ENCODE measurements at places on chromosomes 4 and X. TPM values are rescaled to one million over a fixed set of nuclear protein-coding genes. Genes with fewer than 3 reads are reported as not detected.

ADRA2C gene
- not detected for total RNA-seq

- H3K36me3 ChIP-seq: peaks cover 4% of the 10 kb centered on the region
- H3K4me1 ChIP-seq: peaks cover 14% of the 10 kb centered on the region
- H3K27ac ChIP-seq: no peak overlapping the region
These were observed 2.5 kb upstream of the CCDC149 start for GRCh38 chr4:24915121-24915922.

DNA sequence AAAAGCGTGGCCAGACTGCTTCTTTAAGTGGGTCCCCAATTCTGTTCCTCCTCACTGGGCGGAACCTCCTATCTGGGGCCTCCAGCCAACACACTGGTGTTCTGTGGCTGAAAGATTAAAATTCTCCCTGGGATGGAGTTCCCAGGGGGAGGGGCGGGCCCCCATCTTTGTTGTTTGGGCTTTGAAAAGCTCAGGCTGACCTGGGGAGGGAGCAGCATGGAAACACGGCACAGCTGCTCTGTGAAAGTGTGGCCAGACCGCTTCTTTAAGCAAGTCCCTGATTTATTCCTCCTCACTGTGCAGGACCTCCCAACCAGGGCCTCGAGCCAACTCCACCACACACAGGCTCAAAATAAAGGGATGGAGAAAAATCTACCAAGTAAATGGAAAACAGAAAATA lies 219.5 kb downstream of the TMEM47 start:
- H3K36me3 ChIP-seq: no peaks in the 10 kb centered on the region
- no peak for DNase-seq
- no peak overlapping the region for H3K27ac ChIP-seq
- no peaks in the 10 kb centered on the region for H3K27me3 ChIP-seq
- H3K4me1 ChIP-seq: no peaks in the 10 kb centered on the region

DNA sequence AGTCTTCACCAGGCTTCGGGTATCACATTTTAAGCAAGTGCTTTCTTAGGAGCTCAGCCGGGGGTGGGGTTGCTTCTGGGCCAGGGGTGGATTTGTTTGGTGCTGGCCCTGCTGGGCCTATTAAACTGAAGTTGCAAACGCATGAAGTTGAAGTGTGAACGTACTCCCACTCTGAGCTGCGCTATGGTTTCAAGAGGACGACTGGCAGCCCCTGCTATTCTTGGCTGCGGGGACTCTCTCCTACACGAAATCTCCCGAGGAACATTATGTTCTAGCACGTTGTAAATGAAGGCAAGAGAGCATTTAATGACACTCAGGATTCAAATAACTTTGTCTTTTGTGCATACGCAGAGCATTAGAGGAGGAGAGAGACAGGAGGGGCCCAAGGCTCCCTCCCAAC lies 401.3 kb upstream of the BOD1L1 start:
- no peak overlapping the region for H3K27ac ChIP-seq
- no peaks in the 10 kb centered on the region for H3K36me3 ChIP-seq
- H3K27me3 ChIP-seq: no peaks in the 10 kb centered on the region
- H3K4me1 ChIP-seq: no peaks in the 10 kb centered on the region

DNA sequence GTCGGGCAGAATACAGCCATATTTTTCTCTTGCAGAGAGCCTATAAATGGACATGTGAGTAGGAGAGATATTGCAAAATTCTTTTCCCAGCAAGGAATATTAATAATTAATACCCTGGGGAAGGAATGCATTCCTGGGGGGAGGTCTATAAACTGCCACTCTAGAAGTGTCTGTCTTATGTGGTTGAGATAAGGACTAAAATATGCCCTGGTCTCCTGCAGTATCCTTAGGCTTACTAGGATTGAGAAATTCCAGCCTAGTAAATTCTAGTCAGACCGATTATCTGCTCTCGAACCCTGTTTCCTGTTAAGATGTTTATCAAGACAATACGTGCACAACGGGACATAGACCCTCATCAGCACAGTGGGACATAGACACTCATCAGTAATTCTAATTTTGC lies 872.6 kb downstream of the FSTL5 start:
- H3K36me3 ChIP-seq: no peaks in the 10 kb centered on the region
- no peak for DNase-seq
- no peaks in the 10 kb centered on the region for H3K4me1 ChIP-seq
- H3K4me3 ChIP-seq: no peak overlapping the region
- H3K27ac ChIP-seq: no peak overlapping the region

DNA sequence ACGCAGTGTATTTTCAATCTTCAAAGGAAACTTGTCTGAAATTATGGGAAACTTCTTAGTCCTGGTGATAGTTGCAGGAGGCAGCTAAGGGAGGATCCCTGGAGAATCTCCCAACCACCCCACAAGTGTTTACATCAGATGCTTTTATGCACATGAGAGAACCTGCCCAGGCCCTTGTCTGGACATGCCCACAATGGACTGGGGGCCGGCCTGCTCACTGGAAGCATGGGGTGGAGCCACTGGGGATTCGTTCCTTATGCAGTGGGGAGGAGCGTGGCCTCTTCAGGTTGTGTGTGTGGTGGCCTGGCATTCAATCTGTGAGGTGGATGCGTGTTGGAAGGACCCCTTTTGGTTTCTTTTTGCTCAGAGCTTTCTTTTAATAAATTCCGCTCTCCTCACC lies 398.7 kb upstream of the PPP1R2C start:
- no peaks in the 10 kb centered on the region for H3K27me3 ChIP-seq
- no peaks in the 10 kb centered on the region for H3K36me3 ChIP-seq
- H3K4me1 ChIP-seq: no peaks in the 10 kb centered on the region
- DNase-seq: no peak

GRCh38 chrX:150940844-150941495 lies 42.2 kb upstream of the HMGB3 start:
- no peaks in the 10 kb centered on the region for H3K27me3 ChIP-seq
- no peak overlapping the region for H3K4me3 ChIP-seq
- no peak overlapping the region for H3K27ac ChIP-seq
- DNase-seq: no peak
- no peaks in the 10 kb centered on the region for H3K4me1 ChIP-seq

UGT2B10 gene
- not detected for total RNA-seq

DNA sequence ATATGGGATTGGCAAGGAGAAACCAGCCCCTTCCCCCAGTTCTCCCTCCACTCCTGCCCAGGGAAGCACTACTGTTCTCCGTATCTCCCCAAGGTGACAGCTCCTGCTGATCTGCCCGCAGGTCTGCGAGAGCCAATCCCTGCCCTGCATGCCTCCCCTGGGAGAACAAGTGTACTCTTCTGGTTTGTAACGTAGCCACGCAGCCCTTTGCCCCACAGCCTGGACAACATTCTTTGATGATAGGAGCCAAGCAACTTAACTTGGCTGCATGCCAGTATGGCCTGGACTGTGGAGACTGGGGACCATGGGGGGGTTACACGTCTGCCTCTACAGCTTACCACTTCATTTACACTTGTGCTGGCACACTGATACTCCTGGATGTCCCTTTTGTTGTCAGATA lies 2.0 kb downstream of the STBD1 start:
- H3K4me3 ChIP-seq: no peak overlapping the region
- no peaks in the 10 kb centered on the region for H3K36me3 ChIP-seq
- no peaks in the 10 kb centered on the region for H3K27me3 ChIP-seq
- no peaks in the 10 kb centered on the region for H3K4me1 ChIP-seq
- no peak overlapping the region for H3K27ac ChIP-seq

CLIC2 gene
- total RNA-seq: 0.07 TPM

DNA sequence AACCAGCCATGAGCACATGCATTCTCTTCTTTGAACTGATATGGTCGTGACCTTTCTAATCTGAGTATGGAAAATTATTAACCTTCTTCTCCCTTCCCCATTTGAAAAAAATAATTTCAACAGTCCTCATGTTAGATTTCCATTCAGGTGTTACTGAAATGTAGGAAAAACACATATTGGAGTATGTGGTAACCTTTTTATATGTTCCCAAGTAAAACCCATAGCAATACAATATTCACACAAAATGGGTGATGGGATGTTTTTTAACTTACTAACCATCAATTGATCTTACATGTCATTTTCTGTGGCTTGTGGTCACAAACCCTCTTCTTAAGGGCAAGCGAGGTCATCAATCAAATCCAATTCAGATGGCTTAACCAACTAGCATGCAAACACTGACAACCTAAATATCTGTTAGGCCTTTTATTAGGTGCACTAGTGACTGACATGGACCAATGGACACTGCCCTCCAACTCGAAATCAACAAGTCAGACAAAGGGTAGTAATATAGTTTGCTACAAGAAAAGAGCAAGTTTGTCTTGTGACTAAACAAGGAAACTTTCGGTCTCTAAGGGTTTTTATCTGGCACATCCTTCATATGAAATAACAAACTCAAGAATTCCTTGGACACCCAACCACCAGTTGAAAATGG lies 74.3 kb downstream of the CAMK2D start:
- no peaks in the 10 kb centered on the region for H3K27me3 ChIP-seq
- H3K36me3 ChIP-seq: peaks cover 79% of the 10 kb centered on the region

GAGE12H gene
- not detected for total RNA-seq

SCRG1 gene
- total RNA-seq: not detected

GRCh38 chr4:185470501-185471195 lies 885 bp downstream of the CCDC110 start:
- peaks cover 17% of the 10 kb centered on the region for H3K4me1 ChIP-seq
- peak overlapping the region; percentile 64 for H3K4me3 ChIP-seq
- H3K27ac ChIP-seq: no peak overlapping the region
- DNase-seq: no peak
- H3K36me3 ChIP-seq: no peaks in the 10 kb centered on the region

DNA sequence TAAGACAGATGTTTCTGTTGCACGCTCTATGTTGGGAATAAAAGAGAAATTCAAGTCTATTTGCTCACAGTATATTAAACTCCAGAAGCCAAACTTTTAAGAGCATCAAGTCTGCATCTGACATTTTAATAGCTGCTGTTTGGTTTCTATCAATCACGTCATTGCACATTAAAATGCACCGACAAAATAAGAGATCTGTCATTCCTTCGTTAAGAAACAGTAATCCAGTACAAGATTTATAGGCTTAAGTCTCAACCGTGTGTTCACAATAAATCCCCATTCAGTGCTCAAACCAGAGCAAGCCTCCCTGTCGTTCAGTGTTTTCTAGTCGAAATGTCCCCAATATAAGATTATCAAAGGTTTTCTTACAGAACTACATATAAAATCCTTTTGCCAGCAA lies 89.0 kb upstream of the BMPR1B start:
- H3K36me3 ChIP-seq: no peaks in the 10 kb centered on the region
- no peak overlapping the region for H3K4me3 ChIP-seq
- no peaks in the 10 kb centered on the region for H3K27me3 ChIP-seq
- no peak for DNase-seq
- H3K27ac ChIP-seq: no peak overlapping the region

- H3K4me1 ChIP-seq: peaks cover 9% of the 10 kb centered on the region
- no peaks in the 10 kb centered on the region for H3K36me3 ChIP-seq
- no peak overlapping the region for H3K27ac ChIP-seq
- DNase-seq: no peak
- no peak overlapping the region for H3K4me3 ChIP-seq
These were observed 3.6 kb upstream of the KLHL15 start for GRCh38 chrX:24030597-24030996.

CXCL11 gene
- total RNA-seq: not detected

DNA sequence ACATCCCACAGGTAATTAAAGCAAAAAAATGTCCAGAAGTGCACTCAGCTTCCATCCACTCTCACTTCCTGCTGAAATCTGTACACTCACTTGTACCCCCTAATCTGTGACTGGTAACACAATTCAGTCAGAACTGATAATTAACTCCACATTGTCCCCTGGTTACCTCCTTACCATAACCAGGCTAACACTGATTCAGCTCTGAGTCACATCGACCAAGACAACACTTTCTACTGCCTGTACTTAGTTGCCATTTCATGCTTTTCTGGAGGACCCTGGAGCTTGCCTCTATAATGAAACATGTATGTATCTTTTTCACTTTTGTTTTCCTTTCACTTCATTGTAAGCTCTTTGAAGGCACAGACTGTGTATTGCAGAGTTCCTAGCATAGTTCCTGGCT lies 130.9 kb upstream of the GABRG1 start:
- no peak overlapping the region for H3K27ac ChIP-seq
- DNase-seq: no peak
- H3K4me1 ChIP-seq: no peaks in the 10 kb centered on the region
- H3K27me3 ChIP-seq: no peaks in the 10 kb centered on the region
- H3K4me3 ChIP-seq: no peak overlapping the region
- H3K36me3 ChIP-seq: no peaks in the 10 kb centered on the region

GBA3 gene
- not detected for total RNA-seq

DNA sequence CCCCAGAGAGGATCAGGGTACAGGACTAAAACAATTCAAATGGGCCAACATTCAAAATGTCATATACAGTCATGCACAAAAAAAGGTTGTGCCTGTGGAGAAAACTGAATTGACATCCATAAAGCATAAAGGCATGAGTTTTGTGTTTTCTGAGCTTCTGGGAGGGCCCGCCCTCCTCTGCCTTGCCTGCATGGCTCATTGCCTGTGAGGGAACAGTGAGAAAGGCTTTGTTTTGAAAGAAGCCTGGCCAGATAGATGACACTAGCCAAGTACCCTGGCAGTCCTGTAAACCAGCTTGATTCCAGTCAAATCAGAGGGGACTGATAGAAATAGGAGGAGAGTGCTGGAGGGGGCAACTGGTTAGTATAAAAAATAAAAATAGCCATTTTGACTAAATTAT lies 194.3 kb downstream of the KIT start:
- H3K27ac ChIP-seq: no peak overlapping the region
- no peaks in the 10 kb centered on the region for H3K36me3 ChIP-seq
- H3K4me1 ChIP-seq: peaks cover 22% of the 10 kb centered on the region
- no peak for DNase-seq

- DNase-seq: no peak
- H3K4me3 ChIP-seq: no peak overlapping the region
- H3K27ac ChIP-seq: no peak overlapping the region
- H3K27me3 ChIP-seq: no peaks in the 10 kb centered on the region
- no peaks in the 10 kb centered on the region for H3K36me3 ChIP-seq
These were observed 44.0 kb upstream of the LDB2 start for GRCh38 chr4:16942491-16942890.

DNA sequence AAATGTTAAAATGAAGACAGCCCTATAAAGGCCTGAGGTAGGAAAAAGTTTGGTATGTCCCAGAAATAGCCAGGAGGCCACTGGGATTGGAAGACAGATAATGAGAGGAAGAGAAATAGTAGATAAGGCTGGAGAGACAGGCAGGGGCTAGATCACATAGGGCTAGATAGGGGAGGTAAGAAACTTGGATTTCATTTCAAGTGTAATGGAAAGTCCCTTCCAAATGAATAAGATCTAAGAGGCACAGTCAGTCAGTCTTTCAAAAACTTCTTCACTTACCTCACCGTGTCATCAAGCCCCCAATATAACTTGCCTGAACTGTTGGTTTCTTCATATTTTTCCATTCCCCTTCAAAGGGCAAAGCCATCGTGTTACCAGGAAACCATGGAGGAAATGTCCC lies 121.8 kb downstream of the SPCS3 start:
- no peaks in the 10 kb centered on the region for H3K4me1 ChIP-seq
- no peak overlapping the region for H3K4me3 ChIP-seq
- DNase-seq: no peak
- no peaks in the 10 kb centered on the region for H3K27me3 ChIP-seq
- no peak overlapping the region for H3K27ac ChIP-seq
- no peaks in the 10 kb centered on the region for H3K36me3 ChIP-seq

- DNase-seq: peak; percentile 95
- H3K4me1 ChIP-seq: peaks cover 79% of the 10 kb centered on the region
- peaks cover 32% of the 10 kb centered on the region for H3K36me3 ChIP-seq
- H3K4me3 ChIP-seq: peak overlapping the region; percentile 77
These were observed 12.4 kb downstream of the SMIM14 start for GRCh38 chr4:39626261-39626660.

All from Karpas-422 (cell line).